Left ventricle myocardium inferior (tissue), 1 donor: ENCODE measurements at places on chromosomes 16 and 17.
A peak's percentile ranks its signal among the peaks of the same experiment; 100 is the strongest.

DNA sequence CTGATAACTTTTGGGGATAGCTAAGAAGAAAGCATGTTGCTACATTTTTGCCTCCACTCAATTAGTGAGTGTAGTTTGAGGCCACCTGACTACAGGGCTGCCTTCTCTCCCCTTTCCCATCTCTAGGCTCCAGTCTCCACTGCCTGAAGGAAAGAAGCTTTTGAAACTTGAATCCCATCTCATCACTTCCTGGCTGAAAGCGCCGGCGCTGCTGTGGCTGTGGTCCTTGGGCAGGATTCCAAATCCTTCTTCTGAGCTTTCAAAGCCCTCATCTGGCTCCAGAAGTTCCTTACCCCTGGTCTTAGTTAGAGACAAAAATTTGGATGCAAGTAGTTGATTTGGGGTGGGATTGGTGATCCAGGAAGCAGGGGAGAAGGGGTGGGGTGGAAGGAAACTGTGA, 119.4 kb downstream of the FOXL1 start:
- DNase-seq = no peak

- DNase-seq = no peak
Observed at GRCh38 chr17:81245024-81245664, 6.0 kb downstream of the NDUFAF8 start.

- no peak for DNase-seq
Observed at GRCh38 chr16:88282564-88283395, 100.0 kb upstream of the ZNF469 start.

GRCh38 chr17:77145224-77145611, 4.4 kb downstream of the SEC14L1 start:
- no peak for DNase-seq

GRCh38 chr16:11263737-11264136, 5.4 kb downstream of the TNP2 start:
- no peak for DNase-seq

DNA sequence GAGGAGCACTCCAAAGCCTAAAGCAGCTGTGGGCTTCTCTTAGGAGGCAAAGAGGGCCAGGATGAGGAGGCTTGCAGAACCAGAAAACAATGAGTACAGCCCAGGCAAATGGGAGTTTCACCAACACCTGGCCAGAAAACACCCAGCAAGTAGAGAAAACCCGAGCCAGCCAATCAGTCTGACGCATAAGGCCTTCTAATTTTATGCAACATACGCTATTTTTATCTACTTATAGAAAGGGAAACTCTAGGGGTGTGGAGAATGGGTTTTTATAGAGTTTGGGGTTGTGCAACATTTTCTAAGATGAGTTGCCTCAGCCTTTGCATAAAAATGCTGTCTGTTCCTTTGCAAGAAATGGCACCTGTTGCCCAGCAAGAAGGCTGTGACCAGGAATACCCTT, 529.0 kb upstream of the CDH5 start:
- DNase-seq = no peak

GRCh38 chr17:75693500-75694481, 26.7 kb downstream of the SAP30BP start:
- peak; percentile 82 for DNase-seq

GRCh38 chr16:12329246-12329995, 352.9 kb downstream of the SNX29 start:
- no peak for DNase-seq

DNA sequence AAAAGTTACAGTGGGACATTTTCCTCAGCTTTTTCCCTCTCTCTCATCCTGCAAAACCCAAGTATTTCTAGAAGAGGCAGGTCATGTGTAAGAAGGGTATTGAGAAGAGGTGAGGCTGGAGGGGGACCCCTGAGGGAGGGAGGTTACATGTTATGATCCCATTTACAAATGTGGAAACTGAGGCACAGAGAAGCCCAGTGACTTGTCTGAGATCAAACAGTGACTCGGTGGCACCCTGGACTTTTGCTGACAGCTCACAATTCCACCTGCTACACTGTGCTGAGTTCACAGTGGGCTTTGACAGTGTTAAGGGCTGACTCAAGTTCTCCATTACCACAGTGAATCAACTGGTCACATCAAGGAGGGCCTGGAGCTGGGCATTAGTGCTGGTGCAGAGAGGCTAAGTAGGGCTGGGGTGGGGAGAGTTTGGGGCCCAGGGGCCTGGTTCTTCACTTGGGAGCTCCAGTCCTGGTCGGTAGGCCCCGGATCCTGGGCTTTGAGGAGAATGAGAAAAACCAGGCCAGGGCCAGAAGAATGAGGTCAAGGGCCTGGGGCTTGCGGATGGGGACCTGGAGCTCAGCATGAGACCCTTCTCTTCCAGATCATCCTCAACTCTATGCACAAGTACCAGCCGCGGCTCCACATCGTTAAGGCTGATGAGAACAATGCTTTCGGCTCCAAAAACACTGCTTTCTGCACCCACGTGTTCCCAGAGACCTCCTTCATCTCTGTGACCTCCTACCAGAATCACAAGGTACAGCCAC, 26.0 kb downstream of the TBX4 start:
- no peak for DNase-seq
